Activated CD4-positive, alpha-beta T cell treated with anti-CD3 and anti-CD28 coated beads, Interleukin-2, amount 50 U/mL, for 16 hours (primary cell): ENCODE measurements at places on chromosomes 11 and 22.
A peak's percentile ranks its signal among the peaks of the same experiment; 100 is the strongest.

GRCh38 chr11:14537134-14537599 lies 17.0 kb upstream of the PSMA1 start:
- peak; percentile 48 for DNase-seq

DNA sequence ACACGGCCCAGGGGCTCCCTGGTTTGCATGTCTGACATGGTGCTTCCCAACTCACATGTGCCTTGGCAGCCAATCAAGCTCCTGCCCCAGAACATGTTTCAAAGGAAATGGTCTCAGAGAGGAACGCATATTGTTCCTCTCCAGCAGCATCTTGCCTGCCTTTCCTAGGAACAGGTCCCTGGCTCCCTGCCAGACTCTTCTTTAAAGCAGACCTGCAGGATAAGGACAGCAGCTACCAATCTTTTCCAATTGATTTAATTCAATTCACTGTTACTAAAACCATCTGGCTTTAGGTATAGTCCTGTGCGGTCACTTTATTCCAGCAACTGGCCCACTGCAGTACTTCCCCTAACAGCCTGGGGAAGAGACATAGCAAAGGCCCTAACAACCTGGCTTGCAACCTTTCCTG lies 79.9 kb downstream of the AMBRA1 start:
- no peak for DNase-seq

DNA sequence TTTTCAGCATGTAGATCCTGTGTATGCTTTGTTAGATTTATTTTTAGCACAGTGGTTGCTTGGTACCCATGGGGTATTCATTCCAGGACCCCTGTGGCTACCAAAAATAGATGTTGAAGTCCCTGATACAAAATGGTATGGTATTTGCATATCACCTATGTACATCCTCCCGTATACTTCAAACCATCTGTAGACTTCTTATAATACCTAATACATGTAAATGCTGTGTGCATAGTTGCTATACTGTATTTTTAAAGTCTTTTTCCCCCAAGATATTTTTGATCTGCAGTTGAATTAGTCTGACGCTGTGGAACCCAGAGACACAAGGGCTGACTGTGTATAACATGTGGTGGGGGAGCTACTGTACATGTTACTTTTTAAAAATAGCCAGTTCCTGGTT lies 101.1 kb downstream of the ATXN10 start:
- DNase-seq: no peak

DNA sequence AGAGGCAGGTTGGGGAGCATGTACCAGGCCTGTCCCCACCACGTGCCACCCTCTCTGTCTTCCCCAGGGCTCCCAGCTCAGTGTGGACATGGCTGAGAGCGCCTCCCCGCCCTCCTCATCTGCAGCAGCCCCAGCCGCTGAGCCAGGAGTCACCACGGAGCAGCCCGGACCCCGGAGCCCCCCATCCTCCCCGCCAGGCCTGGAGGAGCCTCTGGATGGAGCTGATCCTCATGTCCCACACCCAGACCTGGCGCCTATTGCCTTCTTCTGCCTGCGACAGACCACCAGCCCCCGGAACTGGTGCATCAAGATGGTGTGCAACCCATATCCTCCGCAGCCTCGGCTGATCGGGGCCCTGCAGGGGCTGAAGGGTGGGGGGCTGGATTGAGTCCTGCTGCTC lies at the start of gene CACNA1I:
Gene CACNA1I (plus strand): TSS at position 89 of the 400 bp plus-strand sequence. CDS start 0 bp downstream, at position 89.
- no peak for DNase-seq

GRCh38 chr22:46967445-46968358 lies 205.3 kb downstream of the TBC1D22A start:
- DNase-seq: no peak

- no peak for DNase-seq
Observed at GRCh38 chr22:21628386-21629254, 1.2 kb downstream of the YDJC start.

DNA sequence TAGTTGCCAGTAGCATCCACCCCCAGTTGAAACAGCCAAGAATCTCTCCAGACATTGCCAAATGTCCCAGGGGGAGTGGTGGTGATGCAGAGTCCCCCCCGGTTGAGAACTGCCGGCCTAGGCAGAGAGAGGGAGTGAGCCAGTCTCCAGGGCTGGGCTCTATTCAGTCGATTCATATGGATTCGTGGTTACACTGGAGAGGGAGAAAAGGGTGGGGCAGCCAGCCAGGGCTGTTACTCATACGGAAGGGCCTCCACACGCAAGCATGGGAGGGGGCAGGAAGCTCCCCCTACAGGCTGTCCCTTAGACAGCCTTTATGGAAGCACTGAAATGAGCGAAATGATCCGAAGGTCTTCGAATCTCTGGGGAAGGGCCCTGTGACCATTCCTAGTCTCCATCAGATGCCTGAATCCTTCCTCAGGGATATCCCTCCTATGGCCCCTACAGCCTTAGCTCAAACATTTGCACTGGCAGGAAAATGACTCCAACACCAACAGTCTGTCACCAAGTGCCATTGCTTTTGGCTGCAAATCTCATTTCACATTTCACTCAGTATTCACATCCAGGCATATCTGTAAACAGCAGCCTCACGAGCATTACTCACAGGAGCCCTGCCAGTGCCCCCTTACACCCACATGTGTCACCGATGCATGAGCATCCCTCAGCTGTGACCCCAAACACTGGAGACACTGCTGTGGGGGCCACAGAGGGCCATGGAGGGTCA lies 18.4 kb upstream of the TLCD5 start:
- no peak for DNase-seq

- DNase-seq: no peak
Observed at GRCh38 chr22:40309631-40310030, 36.7 kb upstream of the ADSL start.

DNA sequence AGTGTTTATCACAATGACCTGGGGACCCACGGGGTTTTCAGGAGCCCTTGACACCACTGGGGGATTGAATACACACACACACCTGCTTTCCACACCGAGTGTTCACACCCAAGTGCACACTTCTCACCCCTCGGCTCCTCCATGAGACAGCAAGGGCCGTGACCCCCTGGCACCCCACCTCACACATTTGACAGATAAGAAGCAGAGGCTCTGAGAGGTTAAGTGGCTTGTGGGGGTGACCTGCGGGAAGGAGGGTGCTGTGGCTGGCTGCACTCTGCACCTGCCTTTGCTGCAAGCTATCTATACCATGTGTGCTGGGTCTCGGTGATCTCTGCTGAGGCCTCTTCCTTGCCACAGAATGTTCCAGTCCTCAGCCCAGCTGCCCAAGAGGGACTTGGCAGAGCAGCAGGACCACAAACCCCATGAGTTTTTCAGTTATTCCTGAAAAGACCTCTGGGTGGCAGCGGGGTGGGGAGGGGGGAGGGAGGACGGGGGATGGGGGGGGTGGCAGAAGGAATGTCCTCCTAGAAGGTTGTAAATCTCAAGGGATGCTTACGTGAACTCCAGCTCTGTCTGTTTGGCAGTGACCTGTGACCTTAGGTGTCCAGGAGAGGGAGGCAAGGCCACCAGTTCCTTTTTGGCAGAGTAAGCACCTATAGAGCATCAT lies 47.9 kb upstream of the RFPL3 start:
- DNase-seq: no peak

- DNase-seq: no peak
Observed at GRCh38 chr22:19929586-19930550, 11.7 kb upstream of the COMT start.

- no peak for DNase-seq
Observed at GRCh38 chr22:43183496-43184277, 3.2 kb downstream of the TTLL12 start.

GRCh38 chr22:21738966-21739365 lies 3.4 kb upstream of the YPEL1 start:
- no peak for DNase-seq

DNA sequence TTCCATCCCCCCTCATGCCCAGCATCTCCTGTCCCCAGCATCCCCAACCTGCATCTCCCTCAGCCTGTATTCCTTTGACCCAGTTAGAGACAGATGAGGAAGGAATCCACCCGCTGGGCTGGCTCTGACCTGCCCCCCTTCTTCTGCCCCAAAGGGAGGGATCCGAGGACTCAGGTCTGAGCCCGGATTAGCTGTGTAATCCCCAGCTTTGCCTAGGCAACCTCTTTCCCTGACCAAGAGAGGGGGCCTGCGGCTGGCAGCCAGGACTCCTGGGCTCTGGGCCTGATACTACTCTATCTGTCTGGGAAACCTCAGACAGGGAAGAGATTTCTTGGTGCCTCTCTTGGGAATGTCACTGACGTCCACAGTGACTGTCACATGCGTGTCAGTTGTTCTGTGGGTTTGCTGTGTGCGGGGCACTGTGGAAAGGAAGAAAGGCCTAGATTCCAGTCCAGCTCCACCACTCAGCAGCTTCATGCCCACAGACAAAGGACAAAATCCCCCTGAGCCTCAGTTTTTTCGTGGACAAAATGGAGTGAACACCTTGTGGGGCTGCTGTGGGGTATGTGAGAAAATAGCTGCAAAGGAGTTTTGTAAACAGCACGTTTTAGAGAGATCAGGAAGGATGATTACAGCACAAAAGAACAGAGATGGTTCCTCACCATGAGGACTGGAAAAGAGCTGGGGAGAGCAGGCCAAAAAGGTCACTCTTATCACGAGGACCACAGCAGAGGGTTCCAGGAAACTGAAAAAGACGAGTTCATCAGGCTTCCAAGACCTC lies 1.3 kb upstream of the NDUFV1 start:
- no peak for DNase-seq

DNA sequence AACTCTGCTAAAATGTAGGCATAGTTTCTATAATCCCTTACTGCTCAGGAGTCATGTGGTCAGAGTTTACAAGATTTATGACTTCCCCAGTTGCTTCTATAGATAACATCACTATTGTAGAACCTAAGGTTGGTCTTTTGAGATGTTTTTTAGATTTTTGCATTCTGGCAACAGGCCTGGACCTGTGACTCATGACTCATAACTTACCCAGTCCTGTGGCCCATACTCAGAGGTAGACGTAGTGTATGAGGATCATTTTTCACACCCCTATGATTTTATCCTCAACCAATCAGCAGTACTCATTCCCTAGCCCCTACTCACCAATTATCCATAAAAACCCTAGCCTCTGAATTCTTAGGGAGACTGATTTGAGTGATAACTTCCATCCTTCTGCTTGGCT lies 384.4 kb upstream of the DDI1 start:
- DNase-seq: no peak

DNA sequence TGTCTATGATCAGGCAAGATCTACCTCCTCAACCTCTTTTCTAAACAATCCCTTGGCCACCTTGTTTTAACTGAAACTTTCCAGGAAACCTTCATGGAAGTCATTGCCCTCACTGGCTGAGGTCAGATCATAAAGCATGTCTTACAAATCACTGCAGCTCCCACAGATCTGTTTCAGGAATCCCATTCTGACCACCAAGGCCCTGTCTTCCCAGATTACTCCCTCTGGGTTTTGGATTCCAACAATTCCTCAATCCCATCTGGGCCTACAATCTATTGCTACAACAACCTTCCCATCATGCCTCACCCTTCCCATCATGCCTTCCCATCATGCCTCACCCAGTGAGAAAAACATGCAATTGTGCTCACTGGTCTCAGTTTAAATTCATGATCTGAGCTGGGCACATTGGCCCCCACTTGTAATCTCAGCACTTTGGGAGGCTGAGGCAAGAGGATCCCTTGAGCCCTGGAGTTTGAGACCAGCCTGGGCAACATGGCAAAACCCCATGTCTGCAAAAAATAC lies 15.9 kb downstream of the ADAMTS15 start:
- DNase-seq: no peak

DNA sequence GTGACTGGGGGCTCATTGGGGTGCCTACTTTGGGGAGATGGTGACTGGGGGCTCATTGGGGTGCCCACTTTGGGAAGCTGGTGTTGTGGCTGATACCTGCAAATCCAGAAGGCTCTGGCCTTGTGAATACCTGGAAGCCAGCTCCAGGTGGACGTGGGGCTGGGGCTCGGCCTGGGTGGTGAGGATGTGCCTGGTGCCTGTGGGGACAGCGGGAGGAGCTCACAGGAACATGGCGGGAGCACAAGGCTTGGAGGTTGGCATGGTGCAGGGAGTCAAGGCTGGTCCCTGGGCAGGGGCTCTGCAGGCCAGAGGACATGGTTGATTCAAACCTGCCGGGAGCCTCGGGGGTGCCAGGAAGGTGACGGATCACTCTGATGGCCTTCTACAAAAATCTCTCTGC lies 1165.7 kb downstream of the BRD1 start:
- DNase-seq: no peak

- no peak for DNase-seq
Observed at GRCh38 chr11:63845911-63846310, 7.0 kb downstream of the MARK2 start.

DNA sequence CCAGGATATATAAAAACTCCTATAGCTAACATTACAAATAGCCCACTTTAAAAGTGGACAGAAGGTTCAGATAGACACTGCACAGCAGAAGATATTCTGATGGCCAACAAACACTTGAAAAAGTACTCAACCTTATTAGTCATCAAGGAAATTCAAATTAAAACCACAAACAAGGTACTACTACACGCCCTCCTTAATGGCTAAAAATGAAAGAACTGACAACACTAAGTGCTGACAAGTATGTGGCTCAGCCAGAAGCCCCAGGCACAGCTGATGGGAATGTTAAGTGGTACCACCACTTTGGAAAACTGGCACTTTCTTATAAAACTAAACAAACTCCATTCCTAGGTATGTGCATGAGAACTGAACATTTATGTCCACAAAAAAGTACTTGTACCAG lies 320.1 kb downstream of the TBC1D22A start:
- DNase-seq: no peak

DNA sequence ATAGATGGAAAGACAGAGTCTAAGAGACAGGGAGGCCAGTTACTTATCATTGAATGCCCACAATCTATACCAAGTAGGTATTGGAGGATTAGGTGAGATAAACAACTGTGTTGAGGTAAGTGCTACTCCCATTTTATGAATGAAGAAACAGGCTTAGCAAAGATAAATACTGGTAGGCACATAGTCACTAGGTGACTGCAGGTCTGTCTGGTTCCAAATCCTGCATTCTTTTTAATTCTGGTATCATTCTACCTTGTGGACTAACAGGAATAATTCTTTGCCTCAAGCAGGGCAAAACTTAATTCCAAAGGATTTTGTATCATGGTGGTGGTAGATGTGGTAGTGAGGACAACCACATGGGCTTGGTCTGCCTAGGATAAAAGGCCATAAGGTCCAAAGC lies 28.4 kb downstream of the RNF169 start:
- no peak for DNase-seq

- no peak for DNase-seq
Observed at GRCh38 chr22:38474003-38474607, 6.2 kb downstream of the KDELR3 start.

DNA sequence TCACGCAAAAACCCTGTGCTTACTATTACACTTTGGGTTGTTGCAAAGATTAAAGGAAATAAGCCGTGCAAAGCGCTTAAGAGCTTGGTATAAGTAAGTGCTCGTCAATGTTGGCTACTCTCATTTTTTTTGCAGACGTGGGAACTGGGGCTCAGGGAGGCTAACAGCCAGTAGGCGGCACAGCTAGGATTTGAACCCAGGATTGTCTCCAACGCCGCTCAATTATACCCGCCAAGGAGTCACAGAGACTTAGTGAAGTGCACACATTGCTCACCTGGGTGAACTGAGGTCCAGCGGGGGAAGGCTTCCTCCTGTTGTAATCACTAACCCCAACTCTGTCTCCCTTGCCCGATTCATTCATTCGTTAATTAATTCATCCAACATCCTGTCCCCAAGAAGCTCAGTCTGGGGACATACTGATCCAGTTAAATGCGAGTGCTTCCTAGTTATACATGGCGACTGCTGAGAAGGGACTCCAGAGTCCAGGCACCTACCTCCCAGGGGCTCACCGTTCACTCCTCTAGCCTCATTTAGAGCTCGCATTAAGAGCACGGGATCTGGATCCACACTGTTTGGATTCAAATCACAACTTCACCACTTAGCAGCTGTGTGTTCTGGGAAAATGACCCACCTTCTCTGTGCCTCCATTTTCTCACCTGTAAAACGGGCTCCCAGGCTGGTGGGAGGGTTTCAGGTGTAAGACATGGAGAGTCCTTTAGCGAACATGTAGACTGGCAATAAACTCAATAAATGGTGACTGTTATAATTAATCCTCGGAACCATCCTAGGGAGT lies 838 bp upstream of the MTFP1 start:
- DNase-seq: peak; percentile 46
